ENCODE measurements at places on chromosomes 6 and 20.

DNA sequence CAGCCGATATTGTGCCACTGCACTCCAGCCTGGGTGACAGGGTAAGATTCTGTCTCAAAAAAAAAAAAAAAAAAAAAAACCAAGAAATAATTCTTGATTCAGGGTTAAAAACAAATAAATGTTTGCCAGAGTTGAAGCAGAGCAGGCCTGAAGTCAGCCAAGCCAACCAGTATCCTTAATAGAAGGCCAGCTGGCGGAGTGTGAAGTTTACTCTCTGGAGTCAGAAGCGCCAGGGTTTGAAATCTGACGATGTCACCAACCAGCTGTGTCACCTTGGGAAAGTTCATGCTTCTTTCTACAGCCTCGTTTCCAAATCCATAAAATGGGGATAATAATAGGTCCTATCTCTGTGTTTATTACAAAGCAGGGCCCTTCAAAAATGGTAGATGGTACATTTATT is 73.0 kb upstream of the ENPP5 start:
- DNase-seq: no peak

DNA sequence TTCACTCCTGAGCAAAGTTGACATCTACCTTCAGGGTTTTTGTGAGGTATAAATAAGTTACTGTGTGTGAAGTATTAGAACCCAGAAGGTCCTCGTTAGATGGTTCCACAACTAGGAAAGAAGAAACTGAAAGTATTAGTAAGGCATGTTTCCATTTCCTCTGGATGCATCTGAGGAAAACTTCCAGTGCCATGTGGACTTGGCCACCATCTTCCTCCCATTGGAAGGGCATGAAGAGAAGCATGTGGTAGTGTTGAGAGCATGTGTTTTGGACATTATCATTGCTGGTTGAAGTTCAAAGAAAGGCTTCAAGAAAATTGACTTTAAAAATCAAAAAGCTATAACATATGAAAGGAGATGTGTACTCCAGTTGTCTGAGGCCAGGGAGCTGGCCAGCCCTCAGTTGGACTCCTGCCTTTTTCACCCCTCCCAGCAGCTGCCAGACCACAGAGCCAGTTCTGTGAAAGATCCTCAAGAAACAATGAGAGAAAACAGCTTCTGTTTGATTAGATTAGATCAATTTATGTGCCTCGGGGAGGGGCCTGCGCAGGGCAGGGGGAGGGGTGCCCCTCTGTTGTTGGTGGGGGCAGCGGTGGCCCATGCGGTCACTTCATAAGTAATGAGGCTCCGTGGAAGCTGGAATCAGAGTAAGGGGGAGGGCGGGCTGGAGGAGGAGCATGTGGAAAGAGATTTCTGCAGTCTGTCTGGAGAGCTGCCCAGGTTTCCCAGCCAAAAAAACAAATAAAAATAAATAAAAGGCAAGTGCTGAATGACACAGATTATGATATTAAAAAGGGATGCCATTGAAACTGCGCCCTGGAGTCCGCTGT is 154.0 kb downstream of the JARID2 start:
- no peak for DNase-seq

DNA sequence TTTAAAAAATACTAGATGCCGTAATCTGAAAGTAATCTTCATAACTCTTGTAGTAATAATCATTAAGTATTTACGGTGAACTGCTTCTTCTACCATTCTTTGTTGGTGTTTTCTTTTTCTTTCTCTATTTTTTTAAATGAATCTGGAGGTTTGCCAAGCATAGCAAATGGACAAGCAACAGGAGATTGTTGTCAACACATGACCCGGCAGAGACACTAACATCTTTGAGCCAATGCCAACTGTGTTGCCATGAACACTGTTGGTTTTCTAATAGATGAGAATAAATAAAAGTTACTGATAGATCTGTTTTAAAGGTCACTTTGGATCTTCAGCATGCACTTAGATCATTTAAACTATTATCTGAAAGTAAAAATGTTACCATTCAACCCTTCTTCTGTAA is 523.6 kb upstream of the EYS start:
- no peak for DNase-seq

DNA sequence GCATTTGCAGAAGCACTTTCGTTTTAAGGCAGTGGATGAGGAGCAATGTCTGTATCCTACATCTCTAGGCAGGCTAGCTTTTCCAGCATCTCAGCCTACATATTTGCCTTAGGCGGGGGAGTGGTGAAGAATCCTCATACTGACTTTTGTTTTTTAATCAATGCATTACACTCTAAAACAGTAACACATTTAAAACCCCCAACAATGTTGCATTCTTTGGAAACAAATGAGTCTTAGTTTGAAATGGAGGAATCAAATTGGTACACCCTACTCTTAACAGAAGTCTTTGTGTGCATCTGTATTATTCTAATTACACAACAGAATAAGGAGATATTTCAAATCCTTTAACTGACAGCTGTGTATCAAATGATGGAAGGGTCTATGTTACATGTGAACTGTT is 9.0 kb downstream of the NKAIN2 start:
- DNase-seq: no peak

- no peak for DNase-seq
Observed at GRCh38 chr6:12490351-12490903, 200.3 kb downstream of the EDN1 start.

- DNase-seq: no peak
Observed at GRCh38 chr6:24960991-24961475, 25.3 kb upstream of the RIPOR2 start.

DNA sequence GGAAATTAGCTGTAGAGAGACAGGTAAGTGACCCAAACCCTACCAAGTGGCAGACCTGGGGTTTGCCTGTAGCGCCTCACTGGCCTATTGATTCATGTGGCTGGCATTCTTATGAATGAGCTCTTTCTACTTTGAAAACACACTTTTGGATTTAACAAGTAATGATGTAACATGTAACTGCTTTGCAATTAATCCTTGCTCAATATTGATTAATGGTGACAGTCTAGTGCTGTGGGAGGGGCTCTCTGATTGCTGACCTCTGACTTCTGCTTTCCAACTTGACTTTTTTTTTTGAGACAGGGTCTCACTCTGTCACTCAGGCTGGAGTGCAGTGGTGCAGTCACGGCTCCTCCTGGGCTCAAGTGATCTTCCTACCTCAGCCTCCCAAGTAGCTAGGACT is 82.7 kb downstream of the TIAM2 start:
- DNase-seq: no peak

- no peak for DNase-seq
Observed at GRCh38 chr6:1815827-1816452, 206.2 kb downstream of the FOXC1 start.

GRCh38 chr6:42140032-42140431 is 2.4 kb downstream of the C6orf132 start:
- DNase-seq: no peak

- no peak for DNase-seq
Observed at GRCh38 chr20:4457566-4458543, 263.9 kb upstream of the PRND start.

- no peak for DNase-seq
Observed at GRCh38 chr20:41784209-41784958, 166.2 kb upstream of the CHD6 start.

GRCh38 chr6:143549221-143549948 is 37.9 kb upstream of the FUCA2 start:
- no peak for DNase-seq

DNA sequence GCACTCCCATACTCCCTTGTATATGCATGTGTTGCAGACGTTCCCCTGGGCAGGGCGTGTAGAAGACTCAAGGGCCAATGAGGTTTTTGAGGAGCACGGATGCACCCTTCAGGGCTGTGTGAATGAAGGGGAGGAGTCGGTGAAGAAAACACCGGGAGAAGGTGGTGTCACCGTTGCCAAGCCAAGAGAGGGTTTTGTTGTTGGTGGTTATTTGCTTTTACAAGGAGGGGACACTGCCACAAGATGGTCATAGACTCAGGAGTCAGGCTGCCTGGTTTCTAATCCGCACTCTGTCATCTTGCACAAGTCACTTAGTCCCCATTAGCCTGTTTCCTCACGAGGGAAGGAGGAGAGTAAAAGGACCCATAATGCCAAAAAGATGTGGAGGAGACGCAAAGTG is 124.0 kb downstream of the PXDC1 start:
- DNase-seq: no peak

DNA sequence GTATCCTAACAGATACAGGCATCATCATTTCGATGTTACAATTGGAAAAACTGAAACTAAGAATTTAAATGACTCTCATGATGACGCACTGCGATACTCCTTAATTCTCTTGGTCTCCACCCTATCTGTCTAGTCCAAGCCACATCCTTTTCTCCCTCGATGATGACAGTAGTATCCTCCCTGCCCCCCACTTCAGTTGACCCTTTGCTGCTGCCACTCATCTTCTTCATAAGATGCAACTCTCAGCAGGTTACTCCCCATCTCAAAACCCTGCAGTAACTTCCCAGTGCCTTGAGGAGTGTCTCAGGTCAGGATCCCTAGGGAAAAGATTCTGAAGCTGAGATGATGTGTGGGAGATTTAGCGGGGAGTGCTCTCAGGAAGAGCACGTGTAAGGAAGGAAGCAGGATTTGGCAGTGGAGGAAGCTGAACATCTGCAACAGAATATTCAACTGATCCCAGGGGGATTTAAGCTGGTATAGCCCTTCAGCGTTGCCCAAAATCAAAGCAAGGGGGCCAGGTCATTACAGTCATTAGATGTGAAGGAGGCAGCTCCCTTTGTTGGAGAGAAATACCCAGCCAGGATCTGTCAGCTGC is 16.1 kb downstream of the JPH2 start:
- DNase-seq: no peak

- no peak for DNase-seq
Observed at GRCh38 chr6:153001767-153002612, 519 bp downstream of the MTRF1L start.

DNA sequence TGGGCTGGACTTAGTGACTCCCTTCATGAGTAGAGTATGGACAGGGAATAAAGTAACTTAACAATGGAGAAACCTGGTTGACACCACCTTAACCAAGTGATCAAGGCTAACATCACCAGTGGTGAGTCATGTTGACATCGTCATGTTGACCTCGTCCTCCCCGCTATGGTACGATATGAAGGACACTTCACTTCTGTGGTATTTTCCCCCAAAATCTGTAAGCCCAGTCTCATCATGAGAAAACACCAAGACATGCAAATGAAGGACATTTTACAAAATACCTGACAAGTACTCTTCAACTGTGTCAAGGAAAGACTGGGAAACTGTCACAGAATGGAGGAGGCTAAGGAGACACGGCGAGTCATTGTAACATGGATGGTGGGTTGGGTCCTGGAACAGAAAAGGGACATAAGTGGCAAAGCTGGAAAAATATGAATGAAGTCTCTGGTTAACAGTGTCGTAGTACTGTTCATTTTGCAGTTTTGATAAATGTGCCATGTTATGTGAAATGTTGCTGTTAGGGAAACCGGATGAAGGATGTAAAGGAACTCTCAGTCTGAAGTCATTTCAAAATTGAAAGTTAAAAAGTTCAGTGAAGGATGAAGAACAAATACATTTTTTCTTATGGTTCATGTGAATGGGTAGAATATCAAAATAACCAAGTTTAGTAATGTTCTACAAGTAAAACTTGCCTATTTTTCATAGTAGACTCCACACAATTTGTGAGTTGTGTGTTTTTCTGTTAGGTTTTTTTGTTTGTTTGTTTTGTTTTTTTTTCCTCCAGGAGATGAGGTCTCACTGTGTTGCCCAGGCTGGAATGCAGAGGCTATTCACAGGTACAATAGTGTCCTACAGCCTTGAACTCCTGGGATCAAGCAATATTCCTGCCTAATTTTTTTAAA is 247.5 kb downstream of the TMEM242 start:
- no peak for DNase-seq

- DNase-seq: no peak
Observed at GRCh38 chr20:16390991-16391390, 182.3 kb downstream of the KIF16B start.

DNA sequence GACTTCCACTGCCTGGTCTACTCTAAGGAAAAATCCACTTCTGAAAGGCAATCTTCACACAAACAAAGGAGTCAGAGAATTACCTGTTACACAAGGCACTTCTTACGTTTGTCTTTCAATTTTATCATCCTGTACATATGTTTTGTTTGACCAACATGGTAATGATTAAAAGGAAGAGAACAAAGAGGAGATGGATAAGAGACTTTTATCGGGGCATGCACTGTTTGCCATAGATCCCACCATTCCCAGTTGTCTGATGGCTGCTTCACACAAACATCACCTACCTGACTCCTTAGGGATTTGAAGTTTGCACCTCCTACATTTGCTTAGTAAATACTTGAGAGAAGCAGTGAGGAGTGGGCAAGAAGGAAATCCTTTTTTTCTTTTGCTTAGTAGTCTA is 87.1 kb downstream of the BFSP1 start:
- no peak for DNase-seq

- no peak for DNase-seq
Observed at GRCh38 chr20:57078116-57078515, 188.3 kb downstream of the BMP7 start.

GRCh38 chr6:12911427-12911826 is 194.9 kb downstream of the PHACTR1 start:
- DNase-seq: no peak

DNA sequence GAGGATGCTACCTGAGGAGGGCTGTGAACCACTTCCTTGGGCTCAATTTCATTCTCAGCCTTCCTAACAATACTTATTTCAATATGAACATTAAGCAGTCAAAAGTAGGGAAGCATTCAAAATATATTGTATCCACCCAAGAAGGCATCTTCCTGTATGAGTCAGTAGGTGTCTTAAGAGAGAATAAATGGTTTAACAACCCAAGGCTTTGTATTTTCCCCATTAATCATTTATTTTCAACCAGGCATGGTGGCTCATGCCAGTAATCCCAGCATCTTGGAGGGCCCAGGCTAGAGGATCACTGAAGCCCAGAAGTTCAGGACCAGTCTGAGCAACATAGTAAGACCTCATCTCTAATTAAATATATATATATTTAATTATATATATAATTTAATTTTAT is 74.5 kb upstream of the MARCKS start:
- DNase-seq: no peak

DNA sequence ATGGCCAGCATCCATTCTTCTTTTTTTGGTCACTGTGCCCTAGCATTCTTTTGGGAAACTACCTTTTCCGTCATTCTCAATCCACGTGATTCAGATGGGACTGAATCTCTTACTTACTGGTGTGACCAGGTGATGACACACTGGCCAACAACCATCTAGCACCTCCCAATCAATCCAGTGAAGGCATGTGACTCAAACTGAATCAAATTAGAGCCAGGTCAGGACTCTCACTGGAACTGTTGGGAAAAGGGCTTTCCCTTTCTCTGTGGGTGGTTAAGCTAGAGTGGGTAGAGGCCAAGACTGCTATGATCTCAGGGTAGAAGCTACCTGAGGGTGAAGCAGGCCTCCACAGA is 36.2 kb upstream of the ZMYND8 start:
- no peak for DNase-seq

- no peak for DNase-seq
Observed at GRCh38 chr6:12007887-12008286, 4.2 kb upstream of the HIVEP1 start.

- DNase-seq: no peak
Observed at GRCh38 chr20:62190639-62191411, 8.0 kb downstream of the MTG2 start.

DNA sequence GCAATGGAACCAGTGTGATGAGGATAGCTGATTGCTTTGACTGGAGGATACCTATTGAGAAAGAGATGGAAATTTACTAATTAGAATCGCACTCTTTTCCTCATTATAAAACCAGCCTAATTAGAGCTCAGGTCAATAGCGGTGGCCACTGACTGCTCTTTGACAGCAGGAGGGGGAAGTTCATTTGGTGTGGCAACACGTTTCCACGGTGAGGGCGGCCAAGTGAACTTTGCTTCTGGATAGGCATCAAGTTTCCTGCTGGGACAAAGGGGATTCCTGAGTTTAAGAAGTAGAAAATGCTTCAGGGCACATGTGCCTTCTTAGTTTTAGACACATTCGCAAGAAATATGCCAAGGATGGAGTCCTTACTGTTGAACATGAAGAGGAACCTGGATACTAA is 145.3 kb upstream of the NRN1 start:
- no peak for DNase-seq

Data from stimulated activated CD8-positive, alpha-beta memory T cell treated with anti-CD3 and anti-CD28 coated beads, Interleukin-4, amount 100 ng/mL, for 4 hours (primary cell).